ENCODE measurements at places on chromosomes 12 and 14. TPM values are rescaled to one million over a fixed set of nuclear protein-coding genes. Genes with fewer than 3 reads are reported as not detected.

DNA sequence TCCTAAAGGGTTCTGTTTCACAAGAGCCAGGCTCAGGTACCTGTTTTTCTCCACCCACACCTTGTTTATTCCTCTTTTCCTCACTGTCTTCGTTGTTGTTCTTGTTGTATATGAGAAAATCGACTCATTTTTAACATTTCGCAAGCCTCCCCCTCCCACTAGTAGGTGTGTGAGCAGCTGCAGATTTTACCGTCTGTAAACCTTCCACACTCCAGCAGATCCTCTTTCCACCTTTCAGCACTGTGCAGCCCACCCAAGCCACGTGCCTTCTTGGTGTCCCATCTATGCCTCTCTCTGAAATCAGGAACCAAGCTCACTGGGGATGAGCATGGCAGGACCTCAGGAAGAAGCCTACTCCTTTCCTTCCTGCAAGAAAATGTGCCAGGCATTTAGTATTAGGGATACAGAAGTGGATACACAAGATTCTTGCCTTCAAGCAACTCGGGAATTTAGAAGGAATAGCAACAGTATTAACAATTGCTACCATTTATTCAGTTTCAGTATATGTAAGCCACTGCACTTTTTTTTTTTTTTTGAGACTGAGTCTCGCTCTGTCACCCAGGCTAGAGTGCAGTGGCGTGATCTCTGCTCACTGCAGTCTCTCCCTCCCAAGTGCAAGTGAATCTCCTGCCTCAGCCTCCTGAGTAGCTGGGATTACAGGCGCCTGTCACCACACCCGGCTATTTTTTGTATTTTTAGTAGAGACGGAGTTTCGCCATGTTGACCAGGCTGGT lies 113.6 kb downstream of the CHST11 start:
- H3K36me3 ChIP-seq = no peaks in the 10 kb centered on the region
- no peaks in the 10 kb centered on the region for H3K27me3 ChIP-seq
- no peak for DNase-seq
- peaks cover 12% of the 10 kb centered on the region for H3K4me1 ChIP-seq
- no peak overlapping the region for H3K4me3 ChIP-seq

DNA sequence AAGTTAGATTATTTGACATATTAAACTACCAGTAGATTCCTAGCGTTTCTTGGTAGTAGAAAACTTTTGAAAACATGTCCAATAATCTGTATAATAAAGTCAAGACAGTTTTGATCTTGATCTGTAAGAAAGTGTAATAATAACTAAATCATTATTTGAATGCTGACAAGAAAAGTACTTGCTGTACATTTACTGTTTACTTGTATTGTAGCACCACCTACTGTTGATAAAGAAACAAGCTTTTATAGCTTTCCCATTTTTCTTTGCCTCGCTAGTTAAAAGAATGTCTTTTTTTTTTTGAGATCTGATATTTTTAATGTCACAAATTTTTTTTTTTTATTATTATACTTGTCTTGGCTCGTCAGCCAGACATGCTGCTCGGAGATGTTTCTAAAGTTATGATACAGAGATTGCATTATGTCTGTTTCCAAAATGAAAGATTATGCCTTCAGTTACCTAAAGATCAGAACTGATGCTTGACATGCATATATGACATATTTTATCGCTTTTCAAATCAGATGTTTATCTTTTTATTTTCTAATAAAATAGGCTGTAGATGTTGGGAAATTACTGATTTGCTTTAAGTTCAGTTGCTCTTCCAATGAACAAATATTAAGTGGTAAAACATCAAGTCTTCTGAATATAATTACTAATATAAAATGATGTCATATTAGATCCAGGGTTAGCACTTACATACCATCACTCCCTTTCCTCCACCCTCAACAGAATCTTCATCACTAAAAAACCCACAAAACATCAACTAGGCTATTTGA lies 140.5 kb downstream of the AKAP6 start:
- no peaks in the 10 kb centered on the region for H3K36me3 ChIP-seq
- no peak for DNase-seq
- H3K27me3 ChIP-seq = no peaks in the 10 kb centered on the region
- H3K27ac ChIP-seq = peak overlapping the region; percentile 43

DNA sequence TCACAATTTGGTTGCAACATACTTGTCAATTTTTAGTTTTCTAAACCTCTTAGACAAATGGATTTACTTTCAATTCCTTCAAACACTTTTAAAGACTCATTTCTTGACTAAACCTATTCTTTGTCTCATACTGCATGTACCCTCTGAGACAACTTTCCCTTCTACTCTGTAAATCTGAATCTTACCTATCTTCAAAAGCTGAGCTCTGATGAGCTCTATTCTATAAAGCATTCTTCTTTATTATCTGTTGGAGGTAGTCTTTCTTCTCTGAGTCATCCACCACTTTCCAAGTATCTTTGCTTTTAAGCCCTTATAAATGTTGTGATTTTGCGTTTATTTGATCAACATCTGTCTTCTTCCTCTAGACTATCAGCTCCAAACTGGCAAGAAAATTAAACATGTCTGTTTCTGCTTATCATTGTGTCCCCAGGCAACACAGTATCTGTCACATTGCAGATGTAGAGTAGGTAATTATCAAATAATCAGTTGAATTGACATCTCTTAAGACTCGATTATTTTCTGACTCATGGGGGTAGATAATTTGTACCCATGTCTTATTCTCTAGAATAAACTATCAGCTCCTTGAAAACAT lies 265.6 kb upstream of the FAR2 start:
- H3K4me3 ChIP-seq = no peak overlapping the region
- no peaks in the 10 kb centered on the region for H3K36me3 ChIP-seq
- no peak overlapping the region for H3K27ac ChIP-seq

DNA sequence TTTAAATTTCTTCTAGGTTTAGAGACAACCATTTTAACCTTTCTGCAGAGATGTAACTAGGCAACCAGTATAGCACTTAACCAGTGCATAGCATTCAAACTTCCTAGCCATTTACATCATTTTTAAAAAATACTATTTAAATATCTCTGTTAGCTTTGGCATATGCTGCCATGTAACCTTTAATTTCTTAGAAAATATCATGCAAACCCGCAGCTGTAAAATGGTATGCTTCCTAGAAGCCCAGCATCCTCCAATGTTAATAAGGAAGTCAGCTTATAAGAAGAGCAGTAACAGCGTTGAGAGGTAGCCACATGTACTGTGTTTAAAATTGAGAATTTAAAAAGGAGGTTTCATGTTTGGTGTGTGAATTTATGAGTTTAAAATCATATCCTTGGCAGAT lies 22.8 kb downstream of the GNG2 start:
- DNase-seq = no peak
- H3K4me1 ChIP-seq = peaks cover 5% of the 10 kb centered on the region
- no peaks in the 10 kb centered on the region for H3K27me3 ChIP-seq
- no peaks in the 10 kb centered on the region for H3K36me3 ChIP-seq
- H3K4me3 ChIP-seq = no peak overlapping the region

GRCh38 chr14:88002421-88003075 lies 2.4 kb upstream of the GPR65 start:
- DNase-seq = no peak
- no peak overlapping the region for H3K4me3 ChIP-seq
- H3K36me3 ChIP-seq = no peaks in the 10 kb centered on the region
- no peaks in the 10 kb centered on the region for H3K27me3 ChIP-seq
- no peaks in the 10 kb centered on the region for H3K4me1 ChIP-seq

GRCh38 chr12:69821032-69821455 lies 4.0 kb upstream of the MYRFL start:
- no peak overlapping the region for H3K4me3 ChIP-seq
- no peak overlapping the region for H3K27ac ChIP-seq
- H3K4me1 ChIP-seq = peaks cover 5% of the 10 kb centered on the region
- no peak for DNase-seq
- no peaks in the 10 kb centered on the region for H3K36me3 ChIP-seq

- no peak for DNase-seq
- H3K4me1 ChIP-seq = no peaks in the 10 kb centered on the region
- H3K27me3 ChIP-seq = no peaks in the 10 kb centered on the region
- no peak overlapping the region for H3K27ac ChIP-seq
- no peak overlapping the region for H3K4me3 ChIP-seq
- no peaks in the 10 kb centered on the region for H3K36me3 ChIP-seq
Measured at GRCh38 chr12:7396418-7396817, 47.5 kb downstream of the CD163L1 start.

DNA sequence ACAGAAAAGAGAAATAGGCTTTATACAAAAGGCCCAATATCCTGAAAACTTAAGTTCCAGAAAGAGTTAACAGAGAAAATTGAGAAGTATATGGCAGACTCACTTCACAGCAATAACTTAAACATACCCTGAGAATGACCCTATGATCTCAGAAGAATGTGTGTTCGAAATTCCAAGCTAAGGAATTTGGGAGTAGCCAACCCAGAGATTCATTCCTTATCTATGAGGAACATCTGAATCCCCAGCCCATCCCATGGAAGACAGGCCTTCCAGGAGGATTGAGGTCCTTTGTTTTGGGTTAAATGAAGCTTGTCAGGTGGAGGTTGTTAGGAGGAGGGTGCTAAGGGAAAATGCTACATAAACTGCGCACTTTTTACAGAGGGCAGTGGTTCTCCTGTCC lies 7.5 kb upstream of the SAV1 start:
- H3K27me3 ChIP-seq = no peaks in the 10 kb centered on the region
- H3K4me1 ChIP-seq = peaks cover 34% of the 10 kb centered on the region
- peak overlapping the region; percentile 30 for H3K4me3 ChIP-seq
- H3K36me3 ChIP-seq = no peaks in the 10 kb centered on the region

GRCh38 chr12:97639702-97640101 lies 177.1 kb downstream of the RMST start:
- no peak overlapping the region for H3K4me3 ChIP-seq
- no peak overlapping the region for H3K27ac ChIP-seq
- no peaks in the 10 kb centered on the region for H3K27me3 ChIP-seq
- H3K36me3 ChIP-seq = no peaks in the 10 kb centered on the region

- H3K4me3 ChIP-seq = no peak overlapping the region
- peak; percentile 86 for DNase-seq
- H3K27ac ChIP-seq = no peak overlapping the region
Measured at GRCh38 chr12:5003025-5003666, 40.5 kb upstream of the KCNA5 start.

DNA sequence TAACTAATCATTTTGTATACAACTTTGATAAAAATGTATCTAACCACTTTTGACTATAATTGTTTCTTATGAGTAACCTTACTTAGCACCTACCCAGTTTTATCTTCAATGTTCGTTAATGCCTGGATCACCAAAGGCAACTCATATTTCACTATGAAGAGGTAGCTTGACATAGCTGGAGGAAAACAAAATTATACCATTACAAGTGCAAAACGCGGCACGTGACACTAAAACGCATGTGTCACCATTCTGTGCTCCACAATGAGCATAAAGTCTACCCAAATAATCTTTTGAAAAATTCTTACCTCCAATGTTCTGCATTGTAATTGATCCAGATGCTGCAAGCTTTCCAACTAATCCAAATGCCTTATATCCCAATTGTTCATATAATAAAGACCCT lies 5.8 kb downstream of the SLC38A2 start:
- H3K27ac ChIP-seq = peak overlapping the region; percentile 92
- H3K4me1 ChIP-seq = peaks cover 58% of the 10 kb centered on the region
- DNase-seq = no peak
- H3K27me3 ChIP-seq = no peaks in the 10 kb centered on the region
- H3K4me3 ChIP-seq = peak overlapping the region; percentile 96
- peaks cover 97% of the 10 kb centered on the region for H3K36me3 ChIP-seq

DNA sequence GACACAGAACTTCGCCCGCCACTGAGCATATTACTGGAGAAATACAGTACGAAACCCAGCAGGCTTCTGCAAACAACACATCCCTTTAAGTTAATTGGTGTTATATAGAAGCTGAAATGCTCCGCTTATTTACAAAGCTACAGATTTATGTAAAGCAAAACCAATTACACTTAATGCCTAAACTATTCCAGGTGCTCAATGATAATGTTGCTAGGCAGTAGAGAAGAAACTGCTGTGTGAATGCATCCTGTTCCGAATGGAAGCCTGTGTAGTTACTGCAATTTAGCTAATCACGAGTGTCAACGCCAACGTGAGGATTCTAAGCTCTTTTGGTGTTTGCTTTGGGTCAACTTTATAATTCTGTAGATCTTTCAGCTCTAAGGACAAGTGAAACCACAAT lies 89.8 kb downstream of the SLC15A5 start:
- no peak for DNase-seq
- H3K36me3 ChIP-seq = no peaks in the 10 kb centered on the region
- H3K27ac ChIP-seq = no peak overlapping the region
- no peaks in the 10 kb centered on the region for H3K4me1 ChIP-seq
- H3K4me3 ChIP-seq = no peak overlapping the region
- H3K27me3 ChIP-seq = no peaks in the 10 kb centered on the region

DNA sequence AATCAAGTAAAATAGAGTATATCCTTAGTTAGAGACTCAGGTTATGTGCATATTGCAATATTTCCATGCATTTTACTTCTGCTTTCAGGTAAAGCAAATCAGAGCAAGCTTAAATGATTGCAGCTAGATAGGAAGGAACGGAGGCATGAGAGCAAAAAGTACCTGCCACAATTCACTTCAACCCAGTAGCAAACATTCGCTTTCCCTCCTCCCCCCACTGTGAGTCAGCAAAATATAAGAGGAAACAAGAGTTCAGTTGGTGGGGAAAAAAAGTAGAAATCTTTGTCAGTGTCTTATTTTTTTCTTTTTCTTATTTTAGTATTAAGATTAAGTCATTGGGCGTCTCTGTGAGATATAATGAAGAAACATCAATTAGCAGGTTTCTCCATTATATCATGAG lies 475.4 kb downstream of the NPAS3 start:
- no peak overlapping the region for H3K27ac ChIP-seq
- H3K4me3 ChIP-seq = no peak overlapping the region
- no peaks in the 10 kb centered on the region for H3K4me1 ChIP-seq
- DNase-seq = no peak
- no peaks in the 10 kb centered on the region for H3K27me3 ChIP-seq

GRCh38 chr14:38213001-38213400 lies 5.3 kb downstream of the SSTR1 start:
- H3K4me1 ChIP-seq = no peaks in the 10 kb centered on the region
- no peak overlapping the region for H3K4me3 ChIP-seq
- H3K27ac ChIP-seq = no peak overlapping the region
- no peaks in the 10 kb centered on the region for H3K27me3 ChIP-seq
- DNase-seq = no peak

- H3K4me1 ChIP-seq = peaks cover 24% of the 10 kb centered on the region
- no peak overlapping the region for H3K27ac ChIP-seq
- no peak overlapping the region for H3K4me3 ChIP-seq
- H3K36me3 ChIP-seq = no peaks in the 10 kb centered on the region
Measured at GRCh38 chr12:98422812-98423211, 92.6 kb upstream of the TMPO start.

MFAP5 gene
- total RNA-seq = 57.9 TPM

BAZ2A gene
- 51.3 TPM for total RNA-seq

LHX5 gene
- not detected for total RNA-seq

TAS2R7 gene
- not detected for total RNA-seq

Data from osteoblast (primary cell).